ENCODE measurements at places on chromosomes 5 and 9.

DNA sequence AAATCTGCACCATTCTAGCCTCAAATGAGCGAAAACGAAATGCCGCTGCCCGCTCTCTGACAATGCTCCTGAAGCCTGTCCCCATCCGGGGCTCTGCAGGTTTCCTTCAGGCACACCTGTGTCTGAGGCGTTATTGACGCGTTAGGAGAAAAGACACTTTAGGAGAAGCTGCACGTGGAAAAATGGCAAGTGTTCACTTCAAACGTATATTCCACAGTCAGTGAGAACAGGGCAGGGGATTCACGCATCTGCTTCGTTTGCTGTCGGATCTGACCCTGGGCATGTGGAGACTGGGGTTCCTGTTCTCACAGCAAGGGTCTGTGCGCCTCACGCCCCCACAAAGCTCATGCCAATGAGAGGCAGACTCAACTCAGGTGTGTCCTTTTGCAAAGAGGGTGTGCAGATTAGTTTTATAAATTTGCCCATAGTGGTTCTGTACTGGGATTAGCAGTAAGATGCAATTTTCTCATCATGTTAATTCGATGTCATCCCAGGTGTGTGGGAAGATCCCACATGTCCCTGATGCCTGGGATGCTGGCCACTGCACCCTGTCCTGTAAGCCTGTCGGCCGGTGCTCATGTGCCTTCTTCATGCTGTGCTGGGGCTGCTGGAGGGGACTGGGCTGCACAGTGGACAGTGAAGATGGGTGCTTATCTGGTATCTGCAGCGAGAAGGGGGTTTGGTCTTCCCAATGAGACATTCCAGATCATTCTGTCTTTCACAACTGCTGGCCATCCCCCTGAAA, 11.2 kb upstream of the TBC1D9B start:
- DNase-seq: no peak

DNA sequence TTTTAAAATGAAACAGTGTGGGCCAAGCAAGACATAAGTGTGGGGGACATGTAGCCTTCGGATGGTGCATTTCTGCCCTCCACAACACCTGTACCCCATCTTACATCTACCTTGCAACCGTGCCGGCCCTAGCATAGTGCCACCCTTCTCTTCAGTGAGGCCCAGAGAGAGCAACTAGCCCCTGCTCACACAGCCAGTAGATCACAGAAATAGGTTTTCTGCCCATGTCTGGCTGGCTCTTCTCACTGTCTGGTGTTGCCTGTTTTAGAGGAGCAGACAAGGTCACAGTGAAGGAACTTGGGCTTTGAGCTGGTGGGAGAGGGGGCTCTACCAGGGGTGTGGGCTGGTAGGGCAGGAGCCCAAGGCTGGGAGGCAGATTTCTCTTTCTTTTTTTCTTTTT, 11.1 kb downstream of the PDLIM7 start:
- DNase-seq: no peak

DNA sequence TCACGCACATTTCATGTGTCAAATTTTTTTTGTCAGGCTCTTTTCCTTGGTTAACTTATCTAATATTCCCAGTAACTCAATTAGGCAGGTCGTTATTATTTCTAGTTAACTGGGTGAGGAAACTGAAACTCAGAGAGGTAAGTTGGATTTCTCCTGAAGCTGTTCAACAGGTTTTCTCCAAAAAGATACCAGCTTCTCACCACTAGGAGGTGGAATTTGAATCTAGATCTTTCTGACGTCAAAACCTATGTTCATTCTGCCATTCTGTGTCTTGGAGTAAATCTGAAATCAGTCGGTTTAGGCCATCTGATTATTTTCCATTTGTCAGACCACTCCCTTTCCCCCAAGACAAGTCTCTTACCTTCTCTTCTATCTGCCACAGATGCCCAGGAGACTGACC, 572.9 kb downstream of the ACTL7B start:
- DNase-seq: no peak

DNA sequence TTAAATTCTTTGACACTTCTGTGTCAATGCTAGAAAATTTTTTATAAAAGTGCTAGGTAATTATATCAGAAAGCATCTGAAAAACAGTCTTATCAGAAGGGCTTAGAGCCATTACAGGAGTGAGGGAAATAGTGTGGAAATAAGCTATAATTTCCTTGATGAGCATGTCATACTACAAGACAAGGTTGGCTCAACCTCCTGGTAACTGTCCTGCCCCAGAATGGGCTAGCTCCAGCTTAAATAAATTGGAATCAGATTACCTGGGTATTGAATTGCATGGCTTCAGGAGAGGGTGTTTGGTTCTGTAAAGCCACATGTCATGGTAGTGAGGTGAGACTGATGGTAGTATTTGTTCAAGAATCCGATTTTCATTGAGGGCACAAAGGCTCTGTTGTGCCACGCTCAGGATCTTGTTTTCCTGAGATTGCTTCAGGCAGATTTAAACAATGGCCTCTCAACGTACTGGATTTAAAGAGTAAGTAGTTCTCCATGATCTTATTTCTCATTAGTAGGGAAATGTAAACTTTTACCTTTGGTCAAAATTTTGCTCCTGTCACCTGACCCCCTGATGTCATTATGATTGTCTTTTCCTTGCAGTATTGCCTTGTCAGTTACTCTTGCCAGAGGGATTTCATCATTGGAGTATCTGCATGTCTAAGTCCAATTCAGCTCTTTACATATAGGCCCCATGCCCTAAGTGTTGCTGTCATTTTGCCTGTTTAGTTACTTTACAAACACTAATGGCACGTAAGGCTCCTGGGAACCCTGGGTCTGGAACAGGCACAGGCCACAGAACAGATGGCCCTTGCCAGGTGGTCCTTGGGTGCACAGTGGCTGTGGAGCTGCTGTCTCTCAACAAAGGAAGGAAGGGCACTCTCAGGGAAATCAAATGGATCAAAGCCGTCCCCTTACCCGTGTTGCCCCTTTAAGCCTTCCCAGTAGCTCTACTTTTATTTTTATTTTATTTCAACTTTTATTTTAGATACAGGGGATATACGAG, 21.3 kb downstream of the TRIO start:
- DNase-seq: no peak

GRCh38 chr9:121508415-121508814, 8.8 kb upstream of the GGTA1 start:
- no peak for DNase-seq

- no peak for DNase-seq
Observed at GRCh38 chr5:127820910-127821553, 117.8 kb downstream of the CCDC192 start.

DNA sequence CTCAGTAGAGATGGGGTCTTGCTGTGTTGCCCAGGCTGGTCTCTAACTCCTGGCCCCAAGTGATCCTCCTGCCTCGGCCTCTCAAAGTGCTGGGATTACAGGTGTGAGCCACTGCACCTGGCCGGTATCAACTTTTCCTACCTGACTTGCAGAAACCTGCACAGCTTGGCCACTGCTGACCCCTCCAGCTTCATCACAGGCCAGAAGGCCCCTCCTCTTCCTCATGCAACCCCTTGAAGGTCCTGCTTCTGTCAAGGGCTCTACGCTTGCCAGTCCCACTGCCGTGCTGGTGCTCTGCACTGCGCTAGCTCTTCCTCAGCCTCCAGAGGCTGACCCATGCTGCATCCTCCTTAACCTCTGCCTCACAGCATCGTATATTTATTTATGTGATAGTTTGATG, 32.5 kb upstream of the RNU6ATAC start:
- no peak for DNase-seq
